Hematopoietic multipotent progenitor cell treated with erythropoietin and hydrocortisone succinate and interleukin-3 and kit ligand, for 6 days (in vitro differentiated cells): ENCODE measurements at places on chromosomes 2 and 18.

GRCh38 chr2:178491612-178492011, 11.4 kb downstream of the PLEKHA3 start:
- no peak for DNase-seq

DNA sequence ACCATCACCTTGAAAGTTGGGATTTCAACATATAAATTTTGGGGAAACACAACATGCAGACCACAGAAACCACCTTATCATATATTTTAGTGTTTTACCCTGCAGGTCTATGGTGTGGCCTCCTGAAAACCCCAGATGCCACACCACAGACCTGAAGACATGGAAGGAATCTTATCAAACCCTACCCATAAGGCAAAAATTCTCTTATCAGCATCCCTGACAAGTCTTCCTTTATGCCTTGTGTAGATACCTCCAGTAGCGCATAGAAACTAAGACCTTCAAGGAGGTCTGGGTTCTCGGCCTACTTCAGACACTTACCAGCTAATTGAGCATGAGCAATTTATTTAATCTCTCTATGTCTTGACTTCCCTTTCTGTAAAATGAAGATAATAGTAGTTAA, 59.1 kb upstream of the SLC14A2 start:
- DNase-seq = peak; percentile 59

DNA sequence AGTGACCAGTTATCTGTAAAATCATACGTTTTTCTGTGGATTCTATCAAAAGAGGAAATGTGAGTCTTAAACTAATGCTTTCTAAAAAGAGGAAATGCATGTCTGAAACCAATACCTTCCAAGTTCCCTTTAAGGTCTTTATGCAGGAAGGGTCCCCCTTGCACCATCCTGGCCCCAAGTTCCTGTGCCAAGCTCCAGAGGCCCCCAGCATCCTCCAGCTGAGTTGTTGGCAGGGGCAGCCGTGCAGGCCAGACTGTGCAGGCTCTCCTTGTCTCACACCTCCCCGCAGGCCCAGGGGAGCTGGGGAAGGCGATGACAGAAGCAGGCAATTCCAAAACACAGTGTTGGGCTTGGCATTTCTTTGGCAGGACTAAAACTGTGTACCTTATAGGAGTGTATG, 39.2 kb downstream of the DPYSL5 start:
- DNase-seq = peak; percentile 63

DNA sequence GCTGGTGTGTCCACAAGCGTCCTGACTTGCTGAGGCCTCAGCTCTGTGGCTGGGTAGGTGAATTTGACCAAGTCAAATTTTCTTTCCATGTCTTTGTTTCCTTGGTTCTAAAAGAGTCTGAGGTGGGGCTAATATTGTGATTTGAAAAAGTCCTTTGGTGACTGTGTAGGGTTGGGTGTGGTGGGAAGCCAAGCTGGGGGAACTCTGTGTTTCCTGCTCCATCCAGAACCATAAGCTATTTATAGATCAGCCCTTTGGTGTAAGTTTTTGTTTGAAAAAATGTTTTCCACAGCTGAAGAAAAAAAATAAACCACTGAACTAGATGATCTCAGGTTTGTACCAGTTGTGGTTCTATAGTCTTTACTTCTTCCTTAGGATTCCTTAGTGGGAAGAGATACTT, 462.7 kb downstream of the TGIF1 start:
- DNase-seq = no peak

- no peak for DNase-seq
Measured at GRCh38 chr2:223019390-223019930, 32.5 kb upstream of the KCNE4 start.
